Effector memory CD4-positive, alpha-beta T cell (primary cell): ENCODE measurements at places on chromosomes 3 and 15.

DNA sequence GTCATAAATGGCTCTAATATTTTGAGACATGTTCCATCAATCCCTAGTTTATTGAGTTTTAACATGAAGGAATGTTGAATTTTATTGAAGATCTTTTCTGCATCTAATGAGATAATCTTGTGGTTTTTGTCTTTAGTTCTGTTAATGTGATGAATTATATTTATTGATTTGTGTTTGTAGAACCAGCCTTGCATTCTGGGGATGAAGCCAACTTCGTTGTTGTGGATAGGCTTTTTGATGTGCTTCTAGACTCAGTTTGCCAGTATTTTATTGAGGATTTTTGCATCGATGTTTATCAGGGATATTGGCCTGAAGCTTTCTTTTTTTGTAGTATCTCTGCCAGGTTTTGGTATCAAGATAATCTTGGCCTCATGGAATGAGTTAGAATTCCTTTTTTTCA is 72.0 kb upstream of the CD96 start:
- DNase-seq, result no peak

- no peak for DNase-seq
These were observed 38.5 kb downstream of the C3orf62 start for GRCh38 chr3:49238274-49239127.

DNA sequence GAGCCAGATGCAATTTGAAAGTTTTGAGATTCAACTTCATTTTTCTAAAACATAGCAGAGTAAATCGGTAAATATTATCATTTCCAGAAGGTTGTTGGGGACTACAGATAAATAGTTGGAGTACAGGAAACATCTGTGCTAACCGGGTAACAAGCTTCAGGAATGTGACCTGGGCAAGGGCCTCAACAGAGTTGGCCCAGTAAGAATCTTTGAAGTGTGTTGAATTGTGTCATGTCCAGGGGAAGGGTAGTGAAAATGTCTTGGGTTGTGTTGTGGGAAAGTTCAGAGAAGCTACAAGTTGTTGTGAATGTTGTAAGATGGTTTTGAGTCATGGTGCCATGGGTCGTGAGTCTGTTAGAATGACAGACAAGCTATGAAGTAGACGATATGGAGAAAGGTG is 35.7 kb downstream of the SQOR start:
- DNase-seq, result no peak

DNA sequence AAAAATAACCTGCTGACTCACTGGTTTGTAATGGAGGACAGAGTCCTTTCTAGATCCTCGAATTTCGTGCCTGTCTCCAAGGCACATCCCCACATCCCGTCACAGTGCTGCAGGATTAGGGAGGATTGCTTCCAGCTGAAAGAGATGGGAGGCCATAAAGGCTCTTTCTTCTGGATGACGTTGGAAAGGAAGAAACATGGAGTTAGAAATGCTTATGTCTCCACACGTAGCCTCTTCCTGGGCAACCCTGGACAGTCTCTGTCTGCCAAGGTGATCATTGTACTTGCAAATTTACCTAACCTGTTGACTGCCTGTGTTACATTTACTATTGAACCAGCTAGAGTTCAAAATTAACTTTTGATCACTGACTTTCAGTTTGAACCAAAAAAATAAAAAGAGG is 27.6 kb upstream of the VILL start:
- DNase-seq, result no peak

DNA sequence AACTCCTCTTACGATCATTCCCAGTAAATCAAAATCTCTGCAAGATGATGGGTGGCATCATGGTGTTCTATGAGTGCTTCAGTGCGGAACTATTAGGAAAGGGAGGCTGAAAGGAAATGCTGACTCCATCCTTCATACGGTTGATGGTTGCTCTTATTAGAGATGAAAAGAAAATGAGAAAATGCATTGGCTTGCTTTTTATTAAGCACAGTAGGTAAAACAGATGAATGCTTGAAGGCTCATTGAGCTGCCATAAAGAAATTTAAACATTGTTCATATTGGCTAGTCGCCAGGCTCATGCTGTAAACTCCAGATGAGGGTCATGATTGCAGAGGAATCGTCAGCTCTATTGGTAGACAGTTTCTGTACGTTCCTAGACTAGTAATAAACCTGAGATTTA is 115.8 kb downstream of the EPHA3 start:
- DNase-seq, result no peak

DNA sequence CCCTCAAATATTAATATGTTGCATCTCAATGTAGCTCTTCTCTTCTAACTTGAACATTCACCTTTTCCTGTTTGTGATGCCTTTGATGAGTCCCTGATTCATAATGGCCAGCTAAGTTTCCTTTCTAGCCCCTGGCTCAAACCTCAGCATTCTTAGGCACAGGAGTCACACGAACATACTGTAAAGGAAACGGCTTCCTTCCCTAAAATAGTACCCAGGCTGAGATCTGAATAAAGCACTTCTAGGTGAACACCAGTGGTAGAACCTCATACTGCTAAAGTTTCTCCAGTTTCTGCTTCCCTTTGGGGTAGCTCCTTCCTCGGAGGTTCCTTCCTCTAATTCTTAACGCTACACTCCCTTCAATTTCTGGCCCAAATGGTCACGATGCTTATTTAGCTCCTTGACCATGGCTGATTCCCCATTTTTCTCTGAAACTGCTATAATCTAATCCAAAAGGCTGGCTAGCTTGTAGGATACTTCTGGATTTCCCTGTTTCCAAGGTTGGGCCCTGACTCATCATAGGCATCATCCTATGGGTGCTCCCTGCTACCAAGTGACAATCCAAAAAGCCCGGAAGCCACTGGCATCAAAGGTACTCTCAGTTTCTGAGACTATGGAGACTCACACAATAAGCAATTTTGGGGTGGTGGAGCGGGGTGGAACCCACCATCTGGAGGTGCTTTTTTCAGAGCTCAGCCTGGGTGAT is 2.4 kb downstream of the ANAPC13 start:
- DNase-seq, result no peak

- DNase-seq, result no peak
These were observed 336.1 kb upstream of the NR2F2 start for GRCh38 chr15:95994418-95994817.

DNA sequence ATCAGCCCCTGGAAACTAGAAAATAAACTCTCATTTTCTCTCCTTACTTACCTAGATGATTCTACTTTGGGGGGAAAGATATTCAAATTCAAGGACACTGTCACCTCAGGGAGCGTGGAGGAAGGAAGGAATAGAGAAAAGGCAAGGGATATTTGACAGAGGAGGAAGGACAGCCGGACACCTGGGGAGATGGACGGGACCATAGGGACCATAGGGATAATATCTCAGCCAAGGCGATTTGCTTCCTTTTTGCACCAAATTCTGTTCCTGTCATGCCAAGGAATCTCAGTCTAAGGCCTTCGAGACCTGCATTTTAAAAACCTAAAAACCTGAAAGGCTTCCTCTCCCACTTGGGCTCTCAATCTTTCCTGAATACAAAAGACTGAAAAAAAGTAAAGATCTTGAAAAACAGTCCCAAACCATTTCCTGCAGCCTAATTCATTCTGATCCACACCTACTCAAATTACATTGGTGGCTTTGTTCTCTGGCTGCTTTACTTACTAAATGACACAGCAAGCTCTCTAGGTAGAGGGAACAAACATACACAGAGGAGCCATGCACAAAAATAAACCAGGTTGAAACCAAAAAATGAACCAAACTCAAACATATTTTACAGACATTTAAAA is 73.9 kb upstream of the SLC24A5 start:
- DNase-seq, result no peak

DNA sequence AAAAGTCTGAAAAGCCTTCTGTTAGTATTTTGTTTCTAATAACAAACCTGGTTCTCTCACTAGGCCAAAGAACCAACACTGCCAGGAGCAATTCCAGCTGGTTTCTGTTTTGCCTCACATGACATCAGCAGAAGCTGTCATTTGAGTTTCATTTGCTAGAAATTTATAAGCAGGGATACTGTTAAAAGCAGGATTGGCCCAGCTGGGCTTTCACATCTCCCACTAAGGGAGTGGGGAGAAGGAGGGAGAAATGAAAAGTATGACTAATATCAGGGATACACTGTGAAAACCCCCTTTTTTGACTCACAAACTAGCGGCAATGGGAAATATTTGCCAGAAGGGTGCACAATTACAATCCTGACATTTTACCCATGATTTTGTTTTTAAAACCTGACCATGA is 5.3 kb downstream of the CCDC80 start:
- no peak for DNase-seq

- DNase-seq, result no peak
These were observed 7.8 kb downstream of the CD80 start for GRCh38 chr3:119551598-119551997.

DNA sequence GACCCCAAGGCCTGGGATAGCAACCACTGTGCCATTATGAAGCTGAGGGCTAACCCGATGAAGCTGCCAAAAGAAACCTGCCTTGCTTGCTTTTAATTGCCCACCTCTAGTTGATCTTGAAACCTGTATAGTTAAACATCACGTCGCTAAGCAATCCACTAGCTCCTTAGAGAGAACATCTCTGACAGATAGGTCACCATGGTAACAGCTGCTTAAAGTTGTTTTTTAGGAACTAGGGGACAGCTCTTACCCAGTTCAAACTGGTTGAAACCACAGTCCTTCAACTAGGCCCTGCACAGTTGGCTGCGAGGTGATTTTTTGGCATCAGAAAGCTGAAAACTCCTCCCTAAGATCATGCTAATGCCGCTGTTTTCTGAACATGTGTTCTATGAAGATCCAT is 135.7 kb downstream of the EBLN2 start:
- no peak for DNase-seq

DNA sequence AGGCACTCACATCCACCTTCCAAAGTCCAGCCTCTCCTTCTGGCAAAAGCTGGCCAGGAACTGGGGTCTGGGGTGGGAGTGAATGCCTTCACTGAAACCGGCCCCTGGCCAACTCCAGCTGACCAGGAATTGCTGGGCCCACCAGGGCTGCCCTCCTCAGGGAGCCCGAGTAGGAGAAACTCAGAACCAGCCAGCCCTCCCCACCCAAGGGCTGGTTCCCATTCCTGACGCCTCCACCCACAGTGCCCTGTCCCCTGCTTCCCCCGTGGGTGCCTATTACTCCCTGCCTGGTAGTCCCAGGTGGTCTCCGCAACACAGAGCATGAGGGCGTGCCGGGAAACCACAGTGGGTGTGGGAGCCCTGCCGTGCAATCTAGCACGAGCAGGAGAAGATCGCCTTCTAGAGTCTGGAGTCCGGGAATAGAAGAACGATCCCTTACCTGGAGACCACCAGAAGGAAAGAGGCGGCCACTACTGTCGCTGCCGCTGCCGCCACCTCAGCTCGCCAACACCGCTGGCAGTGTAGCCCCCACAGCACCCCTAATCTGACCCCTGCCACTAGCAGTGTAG is 178.8 kb downstream of the POTEB3 start:
- DNase-seq, result no peak

- no peak for DNase-seq
These were observed 11.1 kb downstream of the ABHD17C start for GRCh38 chr15:80706161-80706560.

DNA sequence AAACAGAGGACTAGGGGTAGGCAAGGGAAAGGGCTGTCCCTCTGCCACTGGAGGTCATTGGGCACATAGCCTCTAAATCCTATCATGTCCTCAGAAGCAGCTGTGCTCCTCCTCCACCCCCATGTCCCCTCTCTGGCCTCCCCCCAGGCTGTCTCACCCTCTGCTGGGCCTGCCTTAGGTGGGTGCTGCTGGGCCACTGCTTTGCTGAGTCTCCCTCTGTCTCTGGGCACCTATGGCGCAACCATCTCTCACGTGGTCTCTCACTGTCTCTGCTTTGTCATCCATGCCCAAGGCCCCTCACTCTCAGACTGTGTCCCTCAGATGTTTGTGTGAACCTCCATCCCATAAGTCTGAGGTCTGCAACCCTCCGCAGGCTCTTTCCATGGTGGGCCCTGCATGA is 35.0 kb upstream of the IQCF6 start:
- no peak for DNase-seq

DNA sequence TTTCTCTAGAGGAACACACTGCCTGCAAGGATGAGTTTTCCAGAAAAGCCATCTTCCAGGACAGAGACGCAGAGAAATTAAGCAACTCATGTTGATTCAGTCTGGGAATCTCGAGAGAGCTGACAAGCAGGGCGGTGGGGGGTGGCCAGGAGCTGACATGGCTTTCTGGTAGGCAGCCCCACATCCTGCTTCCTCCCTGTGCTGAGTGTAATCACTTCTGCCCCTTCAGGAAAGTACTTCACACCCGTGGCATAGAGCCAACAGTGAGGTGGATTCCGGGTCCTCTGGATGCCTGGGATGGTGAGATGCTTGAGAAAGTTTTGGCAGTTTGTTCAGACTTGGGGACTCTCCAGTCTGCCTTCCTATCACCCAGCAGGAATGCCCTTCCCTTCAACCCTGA is 221.1 kb downstream of the SLCO3A1 start:
- DNase-seq, result no peak

DNA sequence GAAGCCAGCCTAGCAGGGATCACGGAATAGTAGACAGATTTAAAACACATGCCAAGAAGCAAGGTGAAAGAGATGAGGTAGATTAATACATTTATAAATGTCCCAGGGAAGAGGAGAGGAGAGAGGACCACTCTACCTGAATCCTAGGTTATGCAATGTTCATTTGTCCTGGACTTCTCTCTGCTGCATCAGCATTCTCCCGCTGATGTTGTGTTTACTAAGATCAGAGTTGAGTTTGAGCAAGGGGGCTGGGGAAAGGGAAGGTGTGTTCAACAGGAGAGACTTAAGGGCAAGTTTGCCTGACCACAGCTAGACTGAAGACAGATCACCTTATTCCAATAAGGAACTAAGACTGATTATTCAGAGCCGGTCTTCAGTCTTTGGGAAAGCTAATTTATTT is 1.1 kb upstream of the KPNA1 start:
- DNase-seq, result no peak

GRCh38 chr3:105246536-105246935 is 120.2 kb upstream of the ALCAM start:
- DNase-seq, result no peak

GRCh38 chr3:7254251-7254650 is 393.3 kb downstream of the GRM7 start:
- DNase-seq, result no peak

DNA sequence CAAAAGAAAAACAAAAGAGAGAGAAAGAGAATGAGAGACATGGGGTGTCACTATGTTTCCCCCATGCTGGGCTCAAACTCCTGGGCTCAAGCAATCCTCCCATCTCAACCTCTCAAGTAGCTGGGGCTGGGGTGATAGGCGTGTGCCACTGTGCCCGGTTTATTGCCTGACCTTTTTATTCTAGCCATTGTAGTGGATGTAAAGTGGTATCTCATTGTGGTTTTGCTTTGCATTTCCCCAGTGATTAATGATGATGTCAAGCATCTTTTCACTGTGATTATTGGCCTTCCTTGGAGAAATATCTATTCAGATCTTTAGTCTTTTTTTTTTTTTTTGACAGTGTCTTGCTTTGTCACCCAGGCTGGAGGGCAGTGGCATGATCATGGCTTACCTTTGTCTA is 37.7 kb upstream of the GK5 start:
- no peak for DNase-seq
